ENCODE measurements at places on chromosomes 13 and 19.

- H3K4me1 ChIP-seq = 0 out of 2 replicates have a peak, but pooled peaks cover 3% of the 10 kb centered on the region
- DNase-seq = no peak
- no peak overlapping the region for H3K4me3 ChIP-seq
- H3K27ac ChIP-seq = no peak overlapping the region
- H3K36me3 ChIP-seq = no peaks in the 10 kb centered on the region
Measured at GRCh38 chr13:31903111-31903815, 128.3 kb upstream of the FRY start.

DNA sequence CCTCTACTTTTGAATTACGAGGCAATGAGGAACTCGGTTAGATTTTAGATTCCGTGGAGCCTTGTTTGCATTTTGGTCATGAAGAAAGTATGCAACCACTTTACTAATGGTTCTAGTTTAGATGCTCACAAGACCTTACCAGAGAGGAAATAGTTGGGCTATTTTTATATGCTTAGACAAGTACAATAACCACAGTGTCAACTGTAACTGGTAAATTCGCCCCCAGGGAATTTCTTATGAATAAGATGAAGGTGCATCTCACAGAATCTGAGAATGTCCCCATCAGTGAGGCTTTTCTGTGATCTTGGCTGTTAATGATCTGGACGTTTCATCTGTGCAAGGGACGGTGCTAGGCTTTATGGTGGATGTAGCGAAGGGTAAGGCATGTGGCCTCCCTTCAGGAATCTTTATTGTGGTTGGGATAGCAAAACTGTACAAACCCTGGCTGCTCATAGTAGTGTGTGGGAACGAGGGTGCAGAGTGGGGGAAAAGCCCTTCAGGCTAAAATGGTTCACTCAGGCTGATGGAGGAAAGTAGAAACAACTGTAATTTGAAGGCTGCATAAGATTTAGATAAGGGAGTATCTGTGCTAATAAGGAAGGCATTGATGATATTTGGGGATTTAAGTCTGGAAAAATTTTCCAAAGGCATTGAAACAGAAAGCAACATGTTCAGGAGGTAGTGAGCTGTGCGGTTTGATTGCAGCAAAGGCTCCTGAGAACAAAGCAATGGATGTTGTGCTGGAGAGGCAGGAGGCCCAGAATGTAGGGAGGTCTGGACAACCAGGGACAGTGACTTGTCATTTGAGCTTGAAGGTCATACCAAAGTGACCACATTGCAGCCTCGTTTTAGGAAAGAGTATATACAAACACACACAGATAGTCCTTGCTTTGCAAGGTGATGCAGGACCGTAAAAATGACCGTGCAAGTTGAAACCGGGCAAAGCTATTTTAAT is 28.4 kb downstream of the UBAC2 start:
- peaks cover 2% of the 10 kb centered on the region for H3K4me1 ChIP-seq
- no peak overlapping the region for H3K27ac ChIP-seq
- no peak overlapping the region for H3K4me3 ChIP-seq
- DNase-seq = no peak

GRCh38 chr13:99828123-99828522 is 143.4 kb downstream of the ZIC5 start:
- no peaks in the 10 kb centered on the region for H3K27me3 ChIP-seq
- no peak overlapping the region for H3K4me3 ChIP-seq
- no peak overlapping the region for H3K27ac ChIP-seq
- no peak for DNase-seq
- H3K4me1 ChIP-seq = no peaks in the 10 kb centered on the region
- no peaks in the 10 kb centered on the region for H3K36me3 ChIP-seq

DNA sequence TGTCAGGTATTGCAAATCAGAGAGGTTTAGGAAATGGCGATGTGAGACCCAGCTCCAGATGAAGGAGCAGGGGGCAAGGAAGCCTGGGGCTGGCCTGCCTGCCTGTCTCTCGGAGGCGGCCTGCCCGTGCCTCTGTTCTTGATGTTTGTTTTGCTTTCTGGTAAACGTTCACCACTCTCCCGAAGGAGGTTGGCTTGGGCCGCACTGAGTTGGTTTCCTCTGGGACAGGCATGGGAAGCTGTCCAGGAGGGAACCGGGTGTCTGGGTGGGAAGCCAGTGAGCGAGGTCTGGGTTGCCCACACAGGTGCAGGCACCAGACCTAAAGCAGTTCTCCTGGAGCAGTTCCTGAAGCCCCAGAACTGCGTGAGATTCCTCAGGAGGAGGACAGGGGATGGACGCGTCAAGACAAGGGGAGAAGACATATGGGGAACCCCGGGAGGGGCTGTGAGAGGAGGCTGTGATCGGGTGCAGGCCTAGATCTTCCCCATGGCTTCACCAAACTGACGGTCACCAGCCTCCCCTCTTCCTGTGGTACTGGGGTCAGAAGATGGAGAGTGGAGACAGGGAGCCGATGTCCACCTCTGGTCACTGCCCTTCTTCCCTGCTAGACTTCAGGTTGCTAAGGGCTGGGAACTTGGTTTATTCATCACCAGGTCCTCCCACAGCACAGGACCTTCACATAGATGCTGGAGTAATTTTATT is 15.2 kb downstream of the COL4A2 start:
- H3K36me3 ChIP-seq = peaks cover under 1% of the 10 kb centered on the region
- H3K27me3 ChIP-seq = no peaks in the 10 kb centered on the region
- no peak overlapping the region for H3K27ac ChIP-seq
- peaks cover 7% of the 10 kb centered on the region for H3K4me1 ChIP-seq
- H3K4me3 ChIP-seq = no peak overlapping the region

GRCh38 chr13:111005808-111006505 is 91.1 kb upstream of the ANKRD10 start:
- no peak for DNase-seq
- 0 out of 2 replicates have a peak, but pooled peaks cover 1% of the 10 kb centered on the region for H3K4me1 ChIP-seq
- no peaks in the 10 kb centered on the region for H3K36me3 ChIP-seq
- no peaks in the 10 kb centered on the region for H3K27me3 ChIP-seq
- no peak overlapping the region for H3K4me3 ChIP-seq

DNA sequence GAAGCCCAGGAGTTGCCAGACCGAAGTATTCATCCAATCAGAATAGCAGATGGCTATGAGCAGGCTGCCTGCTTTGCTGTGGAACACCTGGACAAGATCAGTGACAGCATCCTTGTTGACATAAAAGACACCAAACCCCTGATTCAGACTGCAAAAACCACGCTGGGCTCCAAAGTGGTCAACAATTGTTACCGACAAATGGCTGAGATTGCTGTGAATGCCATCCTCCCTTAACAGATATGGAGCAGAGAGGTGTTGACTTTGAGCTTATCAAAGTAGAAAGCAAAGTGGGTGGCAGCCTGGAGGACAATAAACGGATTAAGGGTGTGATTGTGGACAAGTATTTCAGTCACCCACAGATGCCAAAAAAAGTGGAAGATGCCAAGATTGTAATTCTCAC is 250.3 kb upstream of the OBI1 start:
- no peaks in the 10 kb centered on the region for H3K4me1 ChIP-seq
- no peaks in the 10 kb centered on the region for H3K36me3 ChIP-seq
- H3K4me3 ChIP-seq = no peak overlapping the region
- DNase-seq = no peak
- H3K27me3 ChIP-seq = no peaks in the 10 kb centered on the region

DNA sequence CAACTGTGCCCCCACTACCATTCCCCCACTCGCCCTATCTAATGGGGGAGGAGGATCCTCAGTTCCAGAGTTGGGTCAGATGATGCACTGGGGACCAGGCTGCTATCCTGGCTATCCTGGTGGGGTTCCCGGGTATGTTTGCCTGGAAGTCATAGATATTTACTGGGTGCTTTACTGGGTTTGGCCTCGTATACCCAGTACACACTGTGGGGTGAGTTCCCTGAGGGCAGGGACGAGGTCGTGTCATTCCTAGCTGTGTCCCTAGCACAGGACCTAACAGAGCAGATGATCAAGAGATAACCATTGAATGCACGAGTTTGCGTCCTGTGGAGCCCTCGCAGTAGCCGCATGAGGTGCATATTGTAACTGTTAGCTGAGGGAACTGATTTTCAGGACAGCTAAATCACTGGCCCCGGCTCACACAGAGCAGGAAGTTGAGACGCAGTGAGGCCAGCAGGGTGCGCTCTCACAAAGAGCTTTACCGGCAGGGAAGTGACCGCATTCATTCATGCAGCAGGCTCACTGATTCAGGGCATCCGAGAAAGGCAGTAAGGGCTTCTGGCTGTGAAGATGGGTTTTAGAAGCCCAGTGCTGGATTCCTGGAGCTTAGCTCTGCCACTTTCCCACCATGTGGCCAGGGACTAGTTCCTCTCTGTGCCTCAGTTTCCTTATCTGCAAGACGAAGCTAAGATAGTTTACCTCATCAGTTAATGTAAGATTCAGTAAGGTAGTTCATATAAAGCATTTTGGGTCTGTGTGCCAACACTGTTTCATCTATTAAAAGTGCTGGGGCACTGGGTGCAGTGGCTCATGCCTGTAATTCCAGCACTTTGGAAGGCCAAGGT is 6.0 kb downstream of the RUVBL2 start:
- H3K27me3 ChIP-seq = no peaks in the 10 kb centered on the region
- H3K4me3 ChIP-seq = no peak overlapping the region
- peaks cover 10% of the 10 kb centered on the region for H3K36me3 ChIP-seq
- peak; percentile 85 for DNase-seq

DNA sequence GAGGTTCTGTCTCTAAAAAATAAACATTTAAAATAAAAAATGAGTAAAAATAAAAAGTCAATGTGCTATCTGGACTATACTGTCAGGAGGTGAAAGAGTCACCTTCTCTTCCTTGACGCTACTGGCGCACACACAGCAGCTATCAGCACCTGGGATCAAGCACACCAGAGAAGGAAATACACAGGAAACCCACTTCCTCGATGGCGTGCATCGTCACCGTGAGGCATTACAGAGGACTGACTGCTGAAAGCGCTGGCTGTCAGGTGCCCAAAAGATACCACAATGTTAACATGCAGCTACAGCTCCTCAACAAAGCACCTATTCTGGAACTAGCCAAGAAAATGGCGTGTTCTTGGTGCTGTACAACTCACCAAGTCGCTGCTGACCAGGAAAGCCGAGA is 6.1 kb downstream of the SLC35E1 start:
- H3K4me3 ChIP-seq = no peak overlapping the region
- H3K36me3 ChIP-seq = peaks cover 18% of the 10 kb centered on the region
- H3K27me3 ChIP-seq = no peaks in the 10 kb centered on the region
- H3K27ac ChIP-seq = no peak overlapping the region

DNA sequence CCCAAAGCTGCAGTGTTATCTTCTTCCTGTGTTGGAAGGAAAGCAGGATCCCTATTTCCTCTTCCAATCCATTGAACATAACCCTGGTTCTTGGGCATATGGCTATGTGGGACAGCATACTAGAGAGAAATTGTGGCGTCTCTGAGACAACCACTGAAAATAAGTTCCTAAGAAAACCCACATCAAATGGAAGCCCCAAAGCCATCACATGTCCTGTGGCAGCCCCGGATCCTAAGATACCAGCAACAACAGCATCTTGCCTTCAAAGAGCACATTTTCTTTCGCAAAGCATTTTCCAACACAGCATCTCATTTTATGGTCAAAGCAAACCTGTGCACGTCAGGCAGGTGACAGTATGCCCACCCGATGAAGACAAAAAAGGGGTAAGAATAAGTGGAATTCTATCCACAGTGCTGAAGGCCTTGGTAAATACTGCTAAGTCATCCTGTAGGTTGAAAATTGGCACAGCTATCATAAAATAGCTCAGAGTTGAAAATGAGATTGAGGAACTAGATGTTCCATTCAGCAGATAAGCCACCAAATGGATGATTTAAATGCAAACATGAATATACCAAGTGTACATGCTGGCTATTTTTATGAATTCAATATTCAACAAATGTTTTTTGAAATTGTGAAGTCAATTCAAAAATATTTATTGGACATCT is 232.2 kb downstream of the DLEU7 start:
- H3K4me1 ChIP-seq = no peaks in the 10 kb centered on the region
- no peak overlapping the region for H3K27ac ChIP-seq
- H3K36me3 ChIP-seq = no peaks in the 10 kb centered on the region
- DNase-seq = no peak

- no peaks in the 10 kb centered on the region for H3K36me3 ChIP-seq
- no peak overlapping the region for H3K27ac ChIP-seq
- DNase-seq = no peak
- peaks cover 1% of the 10 kb centered on the region for H3K4me1 ChIP-seq
Measured at GRCh38 chr19:42421101-42421500, 6.1 kb downstream of the LIPE start.

DNA sequence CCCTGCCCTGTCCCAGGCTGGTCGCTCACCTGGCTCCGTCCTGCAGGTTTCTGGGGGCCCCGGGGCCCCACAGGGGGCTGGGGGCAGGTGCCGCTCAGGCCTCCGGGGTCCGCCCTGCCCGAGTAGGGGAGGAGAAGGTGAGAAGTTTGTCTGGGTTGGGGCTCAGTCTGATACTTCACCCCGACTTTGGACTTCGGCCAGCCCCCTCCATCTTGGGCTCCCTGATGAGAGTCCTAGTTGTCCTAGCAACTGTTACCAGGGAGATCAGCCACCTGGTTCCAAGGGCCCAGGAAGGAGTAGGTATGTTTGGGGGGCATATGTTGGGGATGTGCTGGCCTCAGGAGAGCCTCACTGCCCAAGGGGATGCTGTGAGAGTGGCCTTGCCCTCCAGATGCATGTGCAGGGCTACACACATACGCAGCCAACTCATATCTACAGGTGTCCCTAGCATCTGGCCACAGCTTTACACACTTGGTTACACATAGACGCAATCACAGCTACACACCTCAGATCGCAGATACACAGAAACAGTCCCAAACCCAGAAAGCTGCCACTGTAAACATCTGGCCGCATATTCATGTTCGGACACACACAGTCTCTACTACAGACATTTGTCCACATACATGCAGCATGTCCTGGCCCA is 3.4 kb downstream of the NUMBL start:
- H3K36me3 ChIP-seq = peaks cover 14% of the 10 kb centered on the region
- H3K27me3 ChIP-seq = no peaks in the 10 kb centered on the region
- H3K27ac ChIP-seq = no peak overlapping the region
- peaks cover 2% of the 10 kb centered on the region for H3K4me1 ChIP-seq
- no peak overlapping the region for H3K4me3 ChIP-seq

GRCh38 chr13:61170856-61171255 is 244.8 kb downstream of the PCDH20 start:
- DNase-seq = no peak
- H3K27ac ChIP-seq = no peak overlapping the region
- H3K27me3 ChIP-seq = no peaks in the 10 kb centered on the region

GRCh38 chr19:33146209-33146608 is 14.3 kb downstream of the WDR88 start:
- no peak overlapping the region for H3K4me3 ChIP-seq
- H3K4me1 ChIP-seq = no peaks in the 10 kb centered on the region
- H3K27me3 ChIP-seq = no peaks in the 10 kb centered on the region
- no peak for DNase-seq
- H3K27ac ChIP-seq = no peak overlapping the region

- H3K4me3 ChIP-seq = no peak overlapping the region
- no peaks in the 10 kb centered on the region for H3K36me3 ChIP-seq
- no peaks in the 10 kb centered on the region for H3K4me1 ChIP-seq
- no peaks in the 10 kb centered on the region for H3K27me3 ChIP-seq
- no peak overlapping the region for H3K27ac ChIP-seq
Measured at GRCh38 chr13:113781571-113781970, 22.5 kb downstream of the TMEM255B start.

- H3K27ac ChIP-seq = no peak overlapping the region
- H3K4me3 ChIP-seq = no peak overlapping the region
- peaks cover 7% of the 10 kb centered on the region for H3K4me1 ChIP-seq
- no peaks in the 10 kb centered on the region for H3K36me3 ChIP-seq
Measured at GRCh38 chr19:31356587-31357314, 7.5 kb upstream of the TSHZ3 start.

GRCh38 chr19:3343619-3344502 is 22.5 kb upstream of the NFIC start:
- 0 out of 2 replicates have a peak, but pooled peaks cover 1% of the 10 kb centered on the region for H3K27me3 ChIP-seq
- no peaks in the 10 kb centered on the region for H3K4me1 ChIP-seq
- no peak for DNase-seq
- H3K36me3 ChIP-seq = no peaks in the 10 kb centered on the region
- H3K27ac ChIP-seq = no peak overlapping the region
- H3K4me3 ChIP-seq = no peak overlapping the region

Measured in iPS DF 6.9 (cell line).